Iris pigment epithelial cell (primary cell): ENCODE measurements at places on chromosomes 11 and 22.
A peak's percentile ranks its signal among the peaks of the same experiment; 100 is the strongest.

GRCh38 chr11:44743959-44744557, 17.3 kb downstream of the TSPAN18 start:
- no peak for DNase-seq

DNA sequence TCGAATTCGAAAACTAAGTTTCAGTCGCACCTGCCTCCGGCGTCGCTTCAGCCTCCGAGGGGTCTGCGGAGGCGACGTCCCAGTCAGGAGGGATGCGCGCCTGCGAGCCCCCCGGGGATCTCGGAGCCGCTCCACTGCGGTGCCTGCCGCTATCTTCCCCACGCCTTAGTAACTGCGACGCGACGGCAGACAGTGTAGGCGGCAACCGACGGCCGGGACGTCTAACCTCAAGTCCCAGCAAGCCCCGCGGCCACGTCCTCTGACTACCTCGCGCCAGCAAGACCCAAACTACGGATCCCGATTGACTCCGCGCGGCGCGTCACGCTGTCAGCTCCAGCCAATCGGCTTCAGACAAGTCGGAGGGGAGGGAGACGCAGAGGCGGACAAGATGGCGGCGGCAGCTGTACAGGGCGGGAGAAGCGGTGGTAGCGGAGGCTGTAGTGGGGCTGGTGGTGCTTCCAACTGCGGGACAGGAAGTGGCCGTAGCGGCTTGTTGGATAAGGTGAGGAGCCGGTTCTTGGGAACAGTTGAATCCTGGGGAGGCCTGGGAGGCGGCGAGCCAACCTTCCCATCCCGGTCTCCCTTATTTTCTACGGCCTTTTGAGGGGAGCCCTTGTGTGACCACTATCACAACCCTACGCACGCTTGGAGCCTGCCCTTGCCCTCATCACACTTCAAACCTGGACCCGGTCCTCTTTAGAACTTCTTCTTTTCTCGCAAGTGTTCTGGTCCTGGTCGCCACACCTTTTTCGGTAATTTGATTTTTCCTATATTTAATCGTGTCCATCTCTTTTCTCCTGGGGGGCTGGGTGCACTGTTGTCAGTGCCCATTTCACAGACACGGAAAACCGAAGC, at the start of the genes SPCS2 and XRRA1:
SPCS2 (plus strand) TSS at position 369 of the 855 bp plus-strand sequence; CDS start at position 389, 20 bp downstream.
XRRA1 (minus strand) TSS at position 194 of the 855 bp plus-strand sequence. CDS start 8,213 bp downstream, outside the sequence.
- DNase-seq = peak; percentile 100

- DNase-seq = no peak
Observed at GRCh38 chr11:11057472-11057854, 199.6 kb upstream of the ZBED5 start.

GRCh38 chr11:46903846-46904245, 14.5 kb downstream of the LRP4 start:
- no peak for DNase-seq

DNA sequence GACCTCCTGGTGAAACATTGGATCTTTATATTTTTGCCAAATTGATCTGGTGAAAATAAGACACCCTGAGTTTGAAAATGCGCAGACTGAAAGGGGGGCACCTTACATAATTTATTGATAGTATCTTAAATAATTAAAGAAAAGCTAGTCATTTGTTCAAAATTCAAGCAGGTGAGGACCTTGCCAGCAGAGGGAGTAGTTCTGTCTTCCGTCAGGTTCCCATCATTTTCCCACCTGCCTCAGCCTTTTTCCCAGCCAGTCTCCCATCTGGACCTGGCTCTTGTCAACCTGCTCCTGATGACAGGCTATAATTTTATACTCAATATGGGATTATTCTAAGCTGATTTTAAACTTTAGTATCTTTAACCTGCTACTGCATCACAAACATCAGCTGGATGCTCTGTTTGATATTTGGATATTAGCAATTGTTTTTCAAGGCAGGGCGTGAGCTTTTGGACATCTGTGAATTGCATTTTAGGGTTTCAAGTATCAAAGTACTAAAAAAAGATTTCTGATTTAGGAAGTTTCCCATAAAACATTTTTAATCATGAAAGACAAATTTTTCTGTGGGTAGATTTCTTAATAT, 132.0 kb downstream of the ELP4 start:
- DNase-seq = peak; percentile 43

GRCh38 chr11:45778341-45778740, 26.6 kb upstream of the SLC35C1 start:
- no peak for DNase-seq

DNA sequence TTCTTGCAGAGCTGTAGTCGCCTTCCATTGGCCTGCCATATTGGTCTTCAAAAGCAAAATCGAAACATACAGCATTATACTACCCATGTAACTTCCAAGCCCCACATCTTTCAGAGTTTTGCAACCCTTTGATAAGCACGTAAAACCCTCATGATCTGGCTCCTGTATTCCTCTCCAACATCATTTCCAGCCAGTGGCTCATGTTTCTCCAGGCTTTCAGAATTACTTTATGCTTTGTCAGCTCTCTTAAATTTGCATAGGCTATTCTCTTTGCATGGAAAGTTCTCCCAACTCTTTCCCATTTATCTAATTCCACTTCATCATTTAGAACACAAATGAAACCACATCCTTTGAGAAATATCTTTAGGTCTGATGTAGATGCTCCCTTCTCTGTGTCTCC, 67.8 kb upstream of the DDI1 start:
- DNase-seq = no peak

- DNase-seq = no peak
Observed at GRCh38 chr11:118827118-118827517, 36.2 kb upstream of the DDX6 start.

- no peak for DNase-seq
Observed at GRCh38 chr22:35257002-35257320, 332 bp upstream of the HMGXB4 start.

DNA sequence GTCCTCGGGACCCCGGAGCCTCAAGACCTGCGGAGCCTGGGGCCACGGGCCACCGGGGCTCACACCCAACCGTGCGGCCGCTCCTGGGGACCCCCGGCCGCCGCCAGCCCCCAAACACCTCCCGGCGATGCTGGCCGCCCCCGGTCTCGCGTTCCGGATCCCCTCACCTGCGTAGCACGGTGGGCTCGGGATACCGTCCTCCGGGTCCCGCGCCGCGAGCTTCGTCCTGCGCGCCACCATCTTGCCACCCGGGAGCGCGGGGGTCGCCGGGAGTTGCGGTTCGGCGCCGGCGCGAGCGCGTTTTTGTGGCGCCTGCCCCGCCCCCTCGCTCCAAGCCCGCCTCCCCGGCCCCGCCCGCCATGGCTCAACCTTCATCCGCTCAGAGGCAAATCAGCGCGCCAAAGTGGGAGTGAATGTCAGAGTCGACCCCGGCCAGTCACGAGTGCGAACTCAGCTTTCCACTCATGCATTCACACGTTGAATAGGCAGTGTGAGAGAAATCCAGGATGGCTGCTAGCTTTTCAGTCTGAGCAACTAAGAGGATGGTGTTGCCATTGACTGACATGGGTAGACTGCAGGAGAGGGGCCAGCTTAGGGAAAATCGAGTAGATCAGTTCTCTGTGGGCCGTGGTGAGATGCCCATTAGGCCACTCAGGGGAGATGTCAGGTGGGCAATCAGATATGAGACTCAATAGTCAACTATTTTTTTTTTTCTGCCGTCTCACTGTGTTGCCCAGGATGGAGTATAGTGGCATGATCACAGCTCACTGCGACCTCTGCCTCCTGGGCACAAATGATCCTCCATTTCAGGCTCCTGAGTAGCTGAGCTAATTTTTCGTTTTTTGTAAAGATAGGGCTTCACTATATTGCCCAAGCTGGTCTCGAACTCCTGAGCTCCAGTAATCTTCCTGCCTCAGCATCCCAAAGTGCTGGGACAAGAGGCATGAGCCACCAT, 28.3 kb downstream of the SERHL2 start:
- peak; percentile 74 for DNase-seq

GRCh38 chr11:66015936-66016792, 4.4 kb downstream of the CST6 start:
- DNase-seq = no peak

GRCh38 chr11:103378931-103379330, 269.7 kb downstream of the DYNC2H1 start:
- DNase-seq = peak; percentile 36

- DNase-seq = no peak
Observed at GRCh38 chr22:43277987-43278601, 65.1 kb downstream of the SCUBE1 start.

GRCh38 chr11:70594606-70595005, 196.3 kb downstream of the CTTN start:
- DNase-seq = no peak

DNA sequence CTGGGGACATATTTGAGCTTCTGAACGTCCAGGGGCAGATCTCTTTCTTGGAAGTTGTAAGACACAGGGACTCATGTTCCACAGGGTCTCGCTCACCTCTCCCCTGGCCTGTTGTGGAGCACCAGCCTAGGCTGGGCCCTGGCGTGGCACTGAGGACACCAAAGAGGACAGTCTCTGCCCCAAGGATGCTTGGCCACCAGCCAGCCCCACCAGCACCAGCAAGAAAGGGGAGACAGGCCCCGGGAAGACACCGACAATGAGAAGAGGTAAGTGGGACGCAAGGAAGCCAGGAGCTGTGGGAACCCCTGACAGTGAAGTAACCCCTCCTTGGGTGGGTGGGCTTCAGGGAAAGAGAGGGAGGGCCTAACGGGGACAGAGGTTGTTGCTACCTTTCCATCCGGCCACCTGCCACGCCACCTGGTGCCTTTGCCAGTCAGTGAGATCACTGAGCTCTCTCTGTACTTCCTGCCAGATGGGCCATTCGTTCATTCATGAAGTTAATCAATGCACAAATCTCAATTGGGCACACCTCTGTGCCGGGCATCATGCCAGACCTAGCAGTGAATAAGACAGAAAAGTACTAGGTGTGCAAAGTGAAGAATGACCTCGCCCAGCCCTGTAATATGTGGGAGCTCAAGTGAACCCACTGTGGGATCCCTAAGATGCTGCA, 11.1 kb downstream of the APOL5 start:
- DNase-seq = no peak

GRCh38 chr11:109018639-109019038, 353.8 kb downstream of the DDX10 start:
- no peak for DNase-seq

- DNase-seq = no peak
Observed at GRCh38 chr11:62103141-62103540, 20.7 kb upstream of the INCENP start.

GRCh38 chr11:104033561-104033960, 2.9 kb upstream of the DDI1 start:
- DNase-seq = peak; percentile 64

GRCh38 chr11:73475549-73476095, 99.4 kb downstream of the RELT start:
- no peak for DNase-seq

- no peak for DNase-seq
Observed at GRCh38 chr11:56698795-56699194, at the start of gene OR9G1. TSS of gene OR9G1 (plus strand) at chr11:56699095. CDS start at chr11:56700388, 1,293 bp downstream.

DNA sequence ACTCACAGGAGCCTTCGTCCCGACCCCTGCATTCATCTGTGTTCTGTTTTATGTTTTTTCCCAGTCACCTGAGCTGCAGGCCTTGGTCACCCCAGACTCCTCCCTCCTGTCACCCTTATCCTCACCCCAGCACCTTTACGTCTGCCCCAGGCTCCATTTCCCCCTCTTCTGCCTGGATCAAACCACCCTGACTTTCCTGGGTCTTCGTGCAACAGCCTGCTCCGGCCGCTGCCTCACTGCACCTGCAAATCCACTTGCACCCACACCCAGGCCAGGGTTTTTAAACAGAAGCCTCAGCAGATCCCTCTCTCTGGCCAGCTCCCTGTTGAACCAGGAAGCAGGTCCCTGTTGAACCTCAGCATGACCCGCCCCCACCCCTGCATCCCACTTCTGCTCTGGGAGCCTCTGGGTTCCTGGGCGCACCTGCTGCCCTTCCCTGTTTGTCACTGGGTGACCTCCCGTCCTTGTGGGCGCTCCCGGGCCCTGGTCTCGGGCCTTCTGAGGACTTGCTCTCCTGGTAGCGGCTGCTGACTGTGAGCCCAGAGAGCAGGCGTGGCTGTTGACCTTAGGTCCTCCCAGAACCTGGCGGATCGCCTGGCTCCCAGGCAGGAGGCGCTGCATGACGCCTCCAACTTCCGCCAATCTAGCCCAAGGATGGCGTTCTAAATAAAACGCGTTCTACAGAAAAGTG, 12.8 kb downstream of the MAPK8IP2 start:
- DNase-seq = no peak

GRCh38 chr11:35681163-35681767, 18.7 kb downstream of the TRIM44 start:
- no peak for DNase-seq

DNA sequence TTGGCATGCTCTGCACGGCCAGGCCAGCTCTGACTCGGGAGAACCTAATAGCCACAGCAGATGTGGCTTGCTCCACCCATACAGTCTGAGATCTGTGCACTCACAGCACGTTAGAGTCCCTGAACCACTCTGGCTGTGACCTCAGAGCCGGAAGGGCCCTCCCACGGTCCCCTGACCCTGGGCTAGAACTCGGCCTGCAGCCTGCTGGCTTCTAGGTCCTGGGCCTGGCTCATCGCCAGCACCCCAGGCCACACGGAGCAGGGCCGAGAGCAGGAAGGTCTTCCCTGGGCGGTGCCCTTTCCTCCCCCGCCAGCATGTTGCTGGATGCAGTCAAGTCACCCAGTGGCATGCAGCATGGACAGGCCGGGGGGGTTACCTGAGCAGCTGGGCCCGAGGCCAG, 35.3 kb upstream of the TTLL12 start:
- DNase-seq = no peak

GRCh38 chr22:20034143-20034542, 13.2 kb downstream of the TANGO2 start:
- no peak for DNase-seq

DNA sequence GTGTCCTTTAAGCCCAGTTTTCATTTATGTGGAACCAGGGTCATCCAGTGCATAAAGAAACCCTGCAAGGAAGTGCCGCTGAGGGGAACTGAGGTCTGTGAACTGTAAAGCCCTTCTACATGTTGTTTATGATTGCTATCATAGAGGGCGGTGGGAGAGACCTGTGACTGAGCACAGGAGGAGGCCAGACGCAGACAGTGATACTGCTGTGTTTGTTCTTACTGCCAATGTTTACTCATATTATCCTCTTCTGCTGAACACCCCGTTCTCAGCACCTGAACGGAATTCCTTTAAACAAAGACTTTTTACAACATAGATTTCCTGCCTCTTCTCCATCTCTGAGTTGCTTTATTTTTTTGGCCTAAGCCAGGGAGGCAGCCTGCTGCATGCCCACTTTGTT, 967 bp upstream of the GALNT18 start:
- no peak for DNase-seq

DNA sequence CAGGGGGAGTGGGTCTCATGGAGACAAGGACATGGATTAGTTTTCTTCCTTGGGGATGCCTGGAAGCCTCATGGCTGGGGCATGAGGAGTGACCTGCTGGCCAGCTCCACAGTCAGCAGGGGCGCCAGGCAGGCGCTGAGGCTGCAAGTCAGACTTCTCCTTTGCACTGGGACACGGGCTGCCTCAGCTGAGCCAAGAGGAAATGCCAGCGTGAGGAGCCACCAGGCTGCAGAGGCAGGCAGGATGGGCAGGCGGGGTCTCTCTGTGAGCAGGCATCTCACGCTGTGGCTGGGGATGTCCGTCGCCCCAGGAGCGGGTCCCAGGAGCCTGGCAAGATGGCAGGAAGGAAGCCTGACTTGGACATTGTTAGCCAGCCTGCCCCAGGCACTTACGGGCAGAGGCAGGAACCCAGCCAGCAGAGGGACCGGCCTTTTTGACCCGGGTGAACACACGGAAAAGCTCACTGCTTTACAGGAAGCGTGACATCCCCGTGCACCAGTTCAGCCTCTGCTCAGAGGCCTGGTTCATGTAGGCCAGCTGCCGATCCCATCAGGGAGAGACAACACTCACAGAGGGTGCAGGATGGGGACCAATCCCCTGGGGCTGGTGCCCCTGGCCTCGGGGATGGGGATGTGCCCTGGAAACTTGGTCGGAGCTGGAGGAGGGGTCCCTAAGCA, 10.2 kb downstream of the GNB1L start:
- peak; percentile 35 for DNase-seq
